GM13977 (cell line): ENCODE measurements at places on chromosomes 3 and 15.

DNA sequence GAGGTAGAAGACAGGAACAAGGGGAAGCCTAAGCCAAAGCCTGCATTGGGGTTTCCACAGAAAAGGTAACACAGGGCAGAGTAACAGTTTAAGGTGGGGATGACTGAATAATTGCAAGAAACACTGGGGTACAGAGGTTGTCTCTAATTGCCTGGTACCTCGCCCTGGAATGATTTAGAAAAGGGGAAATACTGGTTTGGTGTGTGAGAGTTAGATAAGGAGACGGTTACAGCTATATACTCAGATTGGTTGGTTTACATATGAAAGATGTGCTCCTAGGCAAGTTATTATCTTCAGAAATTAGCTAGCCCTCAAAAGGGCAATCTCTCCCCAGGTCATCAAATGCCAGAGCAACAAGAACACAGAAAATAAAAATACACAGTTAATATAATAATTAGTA, 58.8 kb downstream of the SMARCC1 start:
- no peak for DNase-seq

GRCh38 chr3:165903885-165904630, 66.8 kb upstream of the BCHE start:
- DNase-seq, result no peak

- DNase-seq, result no peak
These were observed 26.7 kb downstream of the CGNL1 start for GRCh38 chr15:57403017-57403416.

- DNase-seq, result no peak
These were observed 670.0 kb downstream of the SI start for GRCh38 chr3:164408326-164408725.

- DNase-seq, result no peak
These were observed 57.1 kb upstream of the GK5 start for GRCh38 chr3:142282503-142282902.

GRCh38 chr3:158991146-158991705, 189.4 kb downstream of the MFSD1 start:
- DNase-seq, result no peak

DNA sequence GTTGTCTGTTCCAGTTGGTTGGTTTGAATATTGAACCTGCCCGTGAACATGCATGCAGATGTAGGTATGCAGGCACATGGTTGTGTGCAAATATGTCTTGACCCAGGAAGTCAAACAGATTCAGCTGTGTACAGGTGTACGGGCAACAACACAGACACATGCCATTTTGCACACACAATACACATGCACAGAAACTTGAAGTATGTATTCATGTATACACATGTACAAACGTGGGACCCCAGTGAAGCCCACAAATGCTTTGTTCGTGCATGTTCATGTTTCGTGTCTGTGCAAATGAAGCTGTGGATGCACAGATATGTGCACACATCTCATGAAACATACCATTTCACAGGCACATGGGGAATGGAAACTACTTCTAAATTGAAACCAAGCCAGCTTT, 30.7 kb downstream of the IDH3A start:
- no peak for DNase-seq

- no peak for DNase-seq
These were observed 36.0 kb downstream of the TIGIT start for GRCh38 chr3:114329823-114330222.

GRCh38 chr3:30368978-30369377, 237.4 kb upstream of the TGFBR2 start:
- no peak for DNase-seq

- no peak for DNase-seq
These were observed 519.2 kb downstream of the OTOL1 start for GRCh38 chr3:162015856-162016255.

GRCh38 chr15:68445351-68445750, 13.4 kb upstream of the ITGA11 start:
- no peak for DNase-seq

DNA sequence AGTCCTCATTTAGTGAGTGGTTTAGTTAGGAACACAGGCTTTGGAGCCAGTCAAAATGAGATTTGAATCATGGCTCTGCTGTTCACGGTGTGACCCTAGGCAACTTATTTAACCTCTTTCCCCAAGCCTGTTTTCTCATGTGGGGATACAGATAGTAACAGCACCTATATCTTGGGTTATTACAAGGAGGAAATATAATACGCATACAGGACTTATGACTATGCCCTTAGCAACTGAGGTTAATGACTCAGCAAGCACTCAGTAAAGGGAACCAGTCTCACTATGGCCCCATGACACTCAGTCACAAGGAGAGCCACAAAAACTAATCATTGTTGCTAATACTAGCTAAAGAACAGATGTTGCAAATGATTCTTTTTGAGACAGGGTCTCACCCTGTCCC, 45.9 kb downstream of the SUMF1 start:
- peak; percentile 38 for DNase-seq

DNA sequence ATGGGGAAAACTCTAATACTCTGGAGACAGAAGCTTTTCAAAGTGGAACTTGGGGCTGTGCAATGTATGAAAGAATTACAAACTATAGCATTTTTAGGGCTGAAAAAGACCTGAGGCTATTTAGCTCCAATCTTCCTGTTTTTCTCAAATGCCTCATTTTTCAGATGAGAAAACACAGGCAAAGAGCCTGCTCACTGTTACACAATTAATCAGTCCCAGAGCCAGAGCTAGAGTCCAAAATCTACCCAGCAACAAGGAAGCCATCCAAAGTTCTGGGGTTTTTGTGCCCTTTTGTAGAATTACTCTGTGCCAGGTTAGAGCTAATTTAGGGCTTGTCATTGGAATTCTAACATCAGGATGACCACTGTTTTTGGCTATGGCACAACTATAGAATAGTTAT, 45.5 kb downstream of the GPR149 start:
- no peak for DNase-seq

DNA sequence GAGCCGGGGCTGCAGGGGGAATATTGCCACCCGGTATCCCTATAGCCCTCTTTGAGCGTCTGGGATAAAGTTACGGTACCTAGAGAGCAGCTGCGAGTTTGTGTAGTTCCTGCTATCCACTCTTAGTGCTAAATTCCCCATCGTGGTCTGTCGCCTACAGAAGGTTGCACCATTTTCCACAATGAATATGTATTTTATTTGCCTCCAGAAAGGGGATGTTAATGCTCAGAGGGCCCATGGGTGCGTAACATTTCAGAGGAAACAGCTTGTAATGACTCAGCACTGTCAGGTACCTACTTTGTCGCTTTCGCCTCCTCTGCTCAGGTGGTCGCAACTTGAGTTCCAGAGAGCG, 1.1 kb downstream of the SLCO3A1 start:
- DNase-seq, result no peak

- DNase-seq, result no peak
These were observed 133.9 kb downstream of the EEFSEC start for GRCh38 chr3:128287216-128287615.

DNA sequence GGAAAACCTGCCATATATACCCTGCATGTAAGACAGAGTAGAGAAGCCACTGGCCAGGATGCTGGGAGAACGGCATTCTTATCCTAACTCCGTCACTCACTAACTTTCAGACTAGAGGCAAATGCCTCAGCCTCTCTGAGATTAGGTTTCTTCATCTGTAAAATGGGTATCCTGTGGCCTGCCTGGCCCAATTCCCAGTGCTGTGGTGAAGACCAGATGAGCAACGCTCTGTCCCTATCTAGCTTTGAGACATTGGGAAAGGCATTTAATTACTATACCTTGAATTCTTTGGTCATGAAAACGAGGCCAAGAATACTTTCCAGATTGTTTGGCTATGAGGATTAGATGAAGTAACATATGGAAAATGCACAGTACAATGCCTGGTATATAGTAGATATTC, 35.9 kb downstream of the CEMIP start:
- no peak for DNase-seq

- DNase-seq, result no peak
These were observed 41.4 kb upstream of the ST3GAL6 start for GRCh38 chr3:98721776-98722175.

- no peak for DNase-seq
These were observed 432.5 kb downstream of the MFSD1 start for GRCh38 chr3:159234306-159234705.

GRCh38 chr15:78927077-78927790, 17.6 kb downstream of the CTSH start:
- DNase-seq, result no peak

- no peak for DNase-seq
These were observed 234.5 kb downstream of the SATB1 start for GRCh38 chr3:18190646-18191045.

DNA sequence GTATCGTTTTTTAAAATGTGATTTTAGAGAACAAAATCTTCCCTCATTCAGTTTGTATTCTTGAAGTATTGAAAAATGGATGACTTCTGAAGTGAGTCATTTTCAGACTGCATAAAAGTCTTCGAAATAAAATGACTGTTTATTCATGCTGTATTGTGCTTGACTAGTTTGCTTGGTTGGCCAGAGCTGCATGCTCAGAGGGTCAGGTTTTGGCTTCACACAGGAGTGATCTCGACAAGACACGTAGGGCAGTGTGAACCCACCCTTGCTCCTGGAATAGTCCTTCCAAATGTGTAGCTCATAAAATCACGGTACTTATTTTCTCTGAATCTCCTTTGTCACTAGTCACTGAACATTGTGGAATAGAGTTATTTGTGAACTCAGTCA, 73.3 kb downstream of the FNDC3B start:
- DNase-seq, result no peak

- peak; percentile 63 for DNase-seq
These were observed 17.2 kb upstream of the TIMP4 start for GRCh38 chr3:12175844-12176453.

GRCh38 chr15:37221671-37222145, 121.4 kb upstream of the MEIS2 start:
- no peak for DNase-seq

DNA sequence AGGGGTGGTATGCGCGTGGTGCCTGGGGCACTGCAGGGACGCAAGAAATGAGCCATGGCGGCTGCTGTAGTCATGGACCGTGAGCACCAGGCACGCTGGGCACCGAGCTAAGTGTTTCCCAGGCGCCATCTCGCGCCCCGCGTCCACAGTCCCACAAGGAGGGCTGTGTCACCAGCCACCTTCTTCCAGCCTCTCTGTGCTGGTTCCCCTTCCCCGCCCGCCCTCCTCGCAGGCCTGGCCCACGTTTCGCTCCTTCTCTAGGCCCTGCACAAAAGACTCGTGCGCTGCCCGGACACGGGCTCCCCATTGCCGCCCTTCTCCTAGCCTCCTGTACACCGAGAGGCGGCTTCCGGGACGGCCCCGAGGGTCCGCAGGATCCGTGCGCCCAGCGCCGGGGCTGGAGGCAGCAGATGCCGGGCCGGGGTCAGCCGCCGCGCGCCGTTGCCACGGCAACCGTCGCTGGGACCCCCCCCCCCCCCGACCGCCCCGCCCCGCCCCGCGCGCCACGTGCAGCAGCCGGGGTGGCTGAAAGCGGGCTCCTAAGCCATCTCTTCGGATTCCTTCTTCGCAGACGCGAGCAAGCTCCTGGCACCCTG, 113.4 kb downstream of the SRGAP3 start:
- DNase-seq, result peak; percentile 35

DNA sequence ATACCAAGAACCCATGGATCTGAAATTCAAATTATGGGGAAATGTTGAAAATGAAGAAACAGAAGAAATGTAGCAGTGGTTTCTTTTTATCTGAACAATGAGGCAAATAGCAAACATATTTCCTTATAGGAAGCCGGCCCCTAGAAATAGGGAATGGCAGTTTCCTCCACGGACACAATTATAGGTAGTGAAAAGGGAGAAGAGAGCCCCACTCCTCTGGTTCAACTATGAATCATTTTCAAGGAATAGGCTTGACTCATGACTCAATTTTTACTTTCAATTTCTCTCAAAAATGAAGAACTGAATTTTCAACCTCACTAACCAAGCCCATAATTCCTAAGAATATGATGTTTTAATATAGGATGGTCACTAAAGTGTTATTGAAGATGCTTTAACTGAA, 243.1 kb downstream of the MECOM start:
- no peak for DNase-seq

DNA sequence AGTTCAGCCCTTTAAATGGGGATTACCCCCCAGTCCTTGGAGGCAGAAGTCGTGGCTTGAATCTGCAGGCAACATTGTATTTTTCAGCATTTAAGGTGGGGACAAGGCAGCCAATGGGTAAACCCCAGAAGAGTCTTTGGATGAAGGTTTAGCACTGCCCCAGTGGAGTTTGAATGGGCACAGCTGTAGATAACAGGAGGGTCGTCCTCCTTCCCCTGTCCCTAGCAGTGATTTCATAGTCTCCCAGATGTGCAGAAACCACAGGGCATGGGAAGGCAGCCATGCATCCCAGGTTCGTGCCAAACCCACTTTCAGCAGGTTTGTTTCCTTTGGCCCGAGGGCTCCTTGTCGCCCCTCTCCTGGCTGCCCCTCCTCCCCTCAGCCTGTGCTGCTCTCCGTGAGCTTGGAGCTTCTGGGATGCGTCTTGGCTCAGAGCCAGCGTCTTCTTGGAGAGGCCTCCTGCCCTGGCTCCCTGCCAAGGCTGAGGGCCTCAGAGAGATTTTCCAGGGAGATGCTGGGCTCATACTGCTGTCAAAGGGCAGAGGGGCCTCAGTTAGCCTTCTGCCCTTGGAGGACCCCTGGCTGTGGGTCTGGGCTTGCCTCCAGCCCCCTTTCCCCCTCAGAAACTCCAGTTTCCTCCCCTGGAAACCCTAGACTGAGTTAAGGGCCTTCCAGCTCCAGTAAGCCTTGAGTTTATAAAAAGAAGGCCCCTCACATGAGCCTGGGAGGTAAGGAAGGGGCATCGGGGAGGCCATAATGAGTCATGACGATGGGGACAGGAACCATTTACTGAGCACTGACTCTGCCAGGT, 48.9 kb upstream of the POLG start:
- no peak for DNase-seq

DNA sequence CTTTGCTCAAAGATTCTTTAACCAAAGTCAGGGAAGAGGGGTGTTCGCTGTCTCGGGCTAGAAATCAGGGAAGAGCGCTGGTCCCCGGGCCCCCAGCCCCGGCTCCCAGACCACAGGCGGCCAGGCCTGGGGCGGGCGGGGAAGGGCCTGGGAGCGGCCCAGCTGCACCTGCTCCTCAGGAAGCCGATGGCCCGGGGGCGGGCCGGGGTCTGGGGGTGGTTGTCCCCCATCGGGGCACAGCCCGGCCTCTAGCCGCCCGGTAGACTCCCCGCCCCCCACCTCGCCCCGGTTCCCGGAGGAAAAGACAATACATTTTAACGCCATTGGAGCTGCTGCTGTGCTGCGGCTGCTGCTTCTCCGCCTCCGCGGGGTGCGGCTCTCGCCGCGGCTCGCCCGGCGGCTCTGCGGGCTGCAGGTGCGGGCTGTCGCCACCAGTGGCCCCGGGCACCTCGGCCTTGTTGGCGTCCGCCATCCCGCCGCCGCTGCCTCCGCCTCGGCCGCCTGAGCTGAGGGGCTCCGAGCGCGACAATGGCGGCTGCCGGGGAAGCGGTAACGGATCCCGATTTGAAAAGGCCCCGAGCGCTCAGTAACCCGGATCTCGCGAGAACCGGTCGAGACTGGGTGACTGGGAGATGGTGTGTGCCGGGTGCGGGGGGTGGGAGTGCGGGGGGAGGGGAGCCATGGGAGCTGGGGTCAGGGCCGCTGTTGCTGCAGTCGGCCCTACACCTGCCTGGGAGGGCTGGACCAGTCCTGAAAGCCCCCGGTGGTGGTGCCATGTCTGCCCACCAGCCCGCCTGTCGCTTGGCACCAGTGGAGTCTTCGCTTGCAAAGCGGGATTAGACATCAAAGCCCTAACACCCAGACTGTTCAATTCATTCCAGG, at the start of gene MYEF2:
TSS of gene MYEF2 (minus strand) at position 530 of the 882 bp plus-strand sequence. CDS start at position 472, 58 bp downstream.
- peak; percentile 83 for DNase-seq

GRCh38 chr15:71515375-71516186, 294.8 kb upstream of the NR2E3 start:
- no peak for DNase-seq
